Right ventricle myocardium superior (tissue), 1 donor: ENCODE measurements at places on chromosomes 3 and 15. TPM values are rescaled to one million over a fixed set of nuclear protein-coding genes. Genes with fewer than 3 reads are reported as not detected.

- DNase-seq, result no peak
Observed at GRCh38 chr3:161893972-161894371, 397.4 kb downstream of the OTOL1 start.

- peak; percentile 74 for DNase-seq
Observed at GRCh38 chr15:62068071-62068809, 1.5 kb downstream of the C2CD4A start.

- no peak for DNase-seq
Observed at GRCh38 chr3:152146461-152146860, 122.3 kb upstream of the MBNL1 start.

- no peak for DNase-seq
Observed at GRCh38 chr3:161498259-161498921, 1.8 kb downstream of the OTOL1 start.

WDR53 gene
- total RNA-seq, result 7.9 TPM

RLBP1 gene
- total RNA-seq, result not detected

CACNA2D2 gene
- total RNA-seq, result 1.6 TPM

DNA sequence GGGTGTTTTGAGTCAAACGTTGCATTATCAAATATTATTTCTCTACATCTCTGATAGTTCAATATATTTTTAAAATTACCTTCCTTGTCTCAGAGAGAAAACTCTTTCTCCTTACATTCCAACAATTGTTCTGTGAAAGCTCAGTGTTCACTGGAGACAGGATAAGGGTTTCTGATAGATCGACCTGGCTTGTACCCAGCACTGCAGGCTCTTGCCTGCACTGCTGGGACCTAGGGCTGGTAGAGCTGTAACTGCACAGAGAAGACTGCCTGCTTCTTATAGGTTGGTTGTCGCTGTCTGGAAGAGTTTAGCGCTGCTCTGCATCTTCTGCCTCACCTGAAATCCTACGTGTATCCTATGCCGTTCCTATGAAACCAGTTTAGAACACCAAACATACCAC, 249.9 kb upstream of the LRTM1 start:
- no peak for DNase-seq

DNA sequence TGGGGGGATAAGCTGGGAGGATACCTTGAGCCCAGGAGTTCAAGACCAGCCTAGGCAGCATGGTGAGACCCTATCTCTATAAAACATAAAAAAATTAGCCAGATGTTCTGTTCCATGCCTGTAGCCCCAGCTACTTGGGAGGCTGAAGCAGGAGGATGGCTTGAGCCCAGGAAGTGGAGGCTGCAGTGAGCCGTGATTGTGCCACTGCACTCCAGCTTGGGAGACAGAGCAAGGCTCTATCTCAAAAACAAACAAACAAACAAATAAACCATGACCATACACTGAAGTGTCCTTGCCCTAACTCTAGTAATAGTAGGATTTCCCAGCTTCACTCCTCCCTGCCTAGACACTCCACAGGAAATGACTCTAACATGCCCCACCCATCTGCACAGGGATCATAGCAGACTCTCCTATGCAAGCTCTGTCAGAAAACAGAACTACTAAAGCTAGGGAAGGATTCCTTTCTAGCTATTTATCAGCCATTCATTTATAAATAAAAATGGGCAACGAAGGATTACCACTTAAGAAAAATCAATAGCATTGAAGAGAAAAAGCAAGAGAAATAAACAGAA, 4.6 kb downstream of the ERICH6 start:
- no peak for DNase-seq

DNA sequence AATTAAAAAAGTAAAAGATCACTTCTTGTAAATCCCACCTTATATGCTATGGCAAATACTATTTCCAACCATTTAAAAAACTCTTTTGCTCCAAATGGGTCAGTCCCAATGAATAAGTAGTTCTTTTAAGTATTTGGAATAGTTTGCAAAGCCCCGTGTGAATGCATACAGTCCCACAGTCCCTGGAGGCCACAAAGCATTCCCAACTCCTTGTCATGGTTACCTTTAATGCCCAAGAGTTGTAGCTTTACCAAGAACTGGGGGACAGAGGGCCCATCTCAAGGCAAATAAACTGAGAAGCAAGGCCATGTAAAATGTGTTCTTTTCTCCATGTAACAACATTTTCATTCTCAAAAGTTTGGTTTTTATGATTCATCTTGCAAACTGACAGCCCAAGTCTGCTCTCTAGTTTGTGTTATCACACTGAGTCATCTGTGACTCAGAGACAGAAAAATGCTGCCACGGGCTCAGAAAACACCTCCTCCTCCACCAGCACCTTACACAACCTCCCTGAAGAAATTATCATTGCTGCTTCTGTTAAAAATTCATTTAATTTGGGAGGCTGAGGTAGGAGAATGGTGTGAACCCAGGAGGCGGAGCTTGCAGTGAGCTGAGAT, 336.2 kb downstream of the ERC2 start:
- DNase-seq, result no peak
